ENCODE measurements at places on chromosomes 12 and 14.

- no peak for DNase-seq
Measured at GRCh38 chr12:46147144-46147543, 121.7 kb downstream of the SLC38A1 start.

GRCh38 chr14:79960288-79960687 is 251.0 kb downstream of the DIO2 start:
- DNase-seq = no peak

GRCh38 chr14:86084097-86084496 is 554.2 kb downstream of the FLRT2 start:
- no peak for DNase-seq

DNA sequence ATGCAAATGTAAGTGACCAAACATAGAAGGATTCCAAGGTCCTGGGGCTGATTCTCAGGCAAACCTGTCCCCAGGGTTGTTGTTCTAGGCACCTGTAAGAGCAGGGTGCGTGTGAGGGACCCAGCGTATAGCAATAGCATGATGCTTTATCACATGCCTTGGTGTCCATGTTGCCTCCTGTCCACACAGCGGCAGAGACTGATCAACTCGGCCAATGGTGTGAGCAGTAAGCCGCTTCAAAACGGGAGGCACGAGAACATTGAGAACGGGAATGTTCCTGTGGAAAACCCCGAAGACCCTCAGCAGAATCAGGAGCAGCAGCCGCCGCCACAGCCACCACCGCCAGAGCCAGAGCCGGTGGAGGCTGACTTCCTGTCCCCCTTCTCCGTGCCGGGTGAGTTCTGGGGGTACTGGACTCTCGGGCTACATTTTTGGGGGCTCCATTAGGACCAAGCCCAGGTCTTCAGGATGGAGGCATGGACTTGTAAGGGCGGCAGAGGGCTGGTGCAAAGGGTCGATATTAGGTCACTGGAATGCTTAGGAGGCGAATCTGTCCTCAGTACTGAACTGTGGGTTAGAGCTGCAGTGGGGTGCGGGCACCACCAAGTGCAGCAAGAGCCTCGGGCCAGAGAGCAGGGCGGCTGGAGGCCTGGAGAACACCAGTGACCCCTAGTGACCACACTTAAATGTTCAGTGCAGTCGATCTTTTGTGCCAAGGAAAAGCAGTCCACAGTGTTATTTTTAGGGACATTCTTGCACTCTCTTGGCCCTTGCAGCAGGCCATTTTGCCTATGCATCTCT is 57.2 kb upstream of the RIN3 start:
- no peak for DNase-seq

- DNase-seq = no peak
Measured at GRCh38 chr14:77663293-77663692, 44.5 kb downstream of the ALKBH1 start.

- DNase-seq = peak; percentile 34
Measured at GRCh38 chr14:100486025-100486828, 101.0 kb downstream of the BEGAIN start.

DNA sequence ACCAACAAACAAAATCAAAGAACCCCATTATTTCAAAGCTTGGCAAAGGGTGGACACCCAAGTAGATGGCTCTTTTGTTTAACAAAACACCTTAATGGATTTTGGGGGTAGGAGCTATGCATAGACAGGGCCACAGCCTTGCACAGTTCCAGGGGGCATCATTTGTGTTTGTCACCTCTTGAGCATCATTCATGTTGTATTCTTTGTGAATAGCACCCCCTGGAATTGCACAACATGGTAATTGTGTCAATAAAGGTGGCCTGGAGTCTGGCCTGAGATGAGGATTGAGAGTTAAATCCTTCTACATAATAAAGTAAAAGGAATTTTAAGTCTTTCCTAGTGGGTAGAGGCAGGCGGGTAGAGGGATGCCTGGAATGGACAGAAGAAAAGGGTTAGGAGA is 3.3 kb upstream of the FRS2 start:
- DNase-seq = no peak

DNA sequence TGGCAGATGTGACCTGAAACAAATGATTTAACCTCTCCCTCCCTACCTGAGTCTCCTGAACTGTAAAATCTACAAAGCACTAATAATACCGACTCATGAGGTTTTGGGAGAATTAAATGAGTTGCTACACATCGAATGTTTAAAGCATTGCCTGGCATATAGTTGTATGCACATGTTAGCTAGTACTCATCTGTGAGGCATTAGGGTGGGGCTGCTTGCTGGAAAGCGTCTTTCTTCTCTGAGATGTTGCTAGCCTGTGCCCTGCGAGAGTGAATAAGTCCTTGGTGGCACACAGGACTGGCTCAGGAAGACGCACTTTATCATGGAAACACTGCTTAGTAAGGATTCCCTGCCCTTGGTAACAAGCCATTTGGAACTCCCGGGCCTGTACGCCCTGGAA is 6.1 kb downstream of the RAPGEF3 start:
- DNase-seq = no peak

- no peak for DNase-seq
Measured at GRCh38 chr12:44555454-44555853, 320.7 kb downstream of the NELL2 start.

DNA sequence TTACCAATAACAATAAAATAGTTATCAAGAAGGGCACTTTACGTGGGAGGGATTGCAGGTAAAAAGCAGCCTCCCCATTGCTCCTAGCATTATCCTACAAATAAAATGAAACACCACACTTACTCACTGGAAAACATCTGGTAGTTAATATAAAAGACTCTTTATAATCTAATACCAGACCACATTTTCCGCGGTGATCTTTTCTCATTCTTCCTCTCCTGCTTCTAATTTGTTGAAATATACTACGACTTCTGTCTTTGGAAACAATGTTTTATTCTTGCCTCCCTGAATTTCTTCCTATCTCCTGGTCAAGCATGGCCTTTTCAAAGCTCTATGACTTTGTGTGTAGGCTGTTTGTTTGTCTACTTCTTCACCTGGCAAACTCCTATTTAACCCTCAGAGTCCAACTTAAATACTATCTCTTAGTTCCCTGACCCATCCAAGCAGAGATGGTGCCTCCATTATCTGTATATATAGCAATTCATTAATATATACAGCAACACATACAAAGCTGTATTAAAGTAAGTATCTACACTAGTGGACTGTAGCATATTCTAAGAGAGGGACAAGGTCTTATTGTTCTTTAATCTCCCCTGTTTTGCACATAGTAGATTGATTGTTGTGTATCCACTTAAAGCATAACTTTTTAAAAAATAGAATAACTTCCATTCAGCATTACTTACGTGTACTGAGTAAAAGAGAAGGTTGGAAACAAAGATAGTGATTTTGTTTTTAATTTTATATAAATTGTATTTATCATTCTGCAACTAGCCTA is 228.3 kb downstream of the CEP128 start:
- no peak for DNase-seq

DNA sequence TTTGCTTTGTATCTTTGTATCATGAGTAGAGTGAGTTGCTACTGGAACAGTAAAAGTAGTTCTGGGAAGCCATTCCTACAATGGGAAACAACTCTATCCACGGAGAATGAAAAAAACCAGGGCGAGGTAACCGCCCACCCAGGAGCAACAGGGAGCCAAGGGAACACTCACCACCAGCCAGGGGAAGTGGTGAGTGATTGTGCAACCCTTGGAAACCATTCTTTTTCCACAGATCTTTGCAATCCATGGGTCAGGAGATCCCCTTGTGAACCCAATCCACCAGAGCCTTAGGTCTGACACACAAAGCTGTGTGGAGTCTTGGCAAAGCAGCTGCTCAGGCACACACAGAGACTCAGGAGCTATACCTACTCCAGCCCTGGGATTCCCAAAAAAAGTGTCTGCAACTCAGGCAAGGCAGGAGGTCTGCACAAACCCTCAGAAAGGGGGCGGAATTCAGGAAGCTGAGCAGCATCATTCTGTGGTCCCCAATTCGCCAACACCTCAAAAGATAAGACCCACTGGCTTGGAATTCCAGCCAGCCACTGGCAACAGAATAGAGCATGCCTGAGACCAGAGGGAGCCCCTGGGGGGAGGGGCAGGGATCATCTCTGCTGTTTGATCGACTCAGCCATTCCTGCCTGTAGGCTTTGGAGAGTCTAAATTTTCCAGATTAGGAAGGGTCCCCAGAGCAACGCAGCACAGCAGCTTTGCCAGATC is 52.1 kb upstream of the PPFIA2 start:
- DNase-seq = peak; percentile 36

GRCh38 chr14:65297744-65298143 is 114.8 kb upstream of the FUT8 start:
- DNase-seq = no peak

- peak; percentile 54 for DNase-seq
Measured at GRCh38 chr12:88237954-88238353, 95.8 kb downstream of the TMTC3 start.

GRCh38 chr12:123064366-123064765 is 83.9 kb downstream of the ARL6IP4 start:
- DNase-seq = no peak

DNA sequence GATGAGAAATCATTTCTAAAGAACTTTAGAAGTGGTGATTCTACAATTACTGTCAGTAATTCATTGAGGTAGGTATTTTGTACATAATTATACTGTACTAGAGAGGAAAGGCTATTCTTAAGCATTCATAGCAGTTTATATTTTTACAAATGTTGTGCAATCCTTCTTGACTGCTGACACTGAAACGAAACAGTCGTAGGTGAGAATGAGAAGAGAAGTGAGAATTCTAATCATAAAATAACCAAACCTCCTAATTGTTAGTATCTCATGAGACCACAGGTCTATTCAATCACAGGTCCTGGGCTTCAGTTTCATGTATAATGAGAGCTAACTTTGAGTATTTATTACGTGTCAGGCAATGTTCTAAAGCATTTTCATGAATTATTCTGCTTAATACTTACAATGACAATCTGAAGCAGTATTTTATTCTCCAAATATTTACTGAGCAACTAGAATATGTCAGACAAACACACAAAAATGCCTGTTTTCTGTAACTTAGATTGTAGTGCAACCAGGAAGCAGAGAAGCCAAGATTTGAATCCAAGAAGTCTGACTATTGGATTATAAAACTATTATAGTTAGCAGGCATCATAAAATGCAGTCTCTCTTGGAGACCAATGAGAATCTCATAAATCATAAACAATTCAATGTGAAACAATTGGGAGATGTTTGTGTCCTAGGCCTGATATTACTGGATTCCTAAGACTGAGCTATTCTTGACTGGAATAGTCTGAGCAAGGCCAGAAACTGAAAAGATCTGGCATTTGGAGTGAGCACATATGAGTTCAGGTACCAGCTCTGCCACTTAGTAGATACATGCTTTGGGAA is 24.3 kb downstream of the RERG start:
- DNase-seq = no peak

GRCh38 chr12:89389755-89390661 is 37.7 kb upstream of the DUSP6 start:
- no peak for DNase-seq

DNA sequence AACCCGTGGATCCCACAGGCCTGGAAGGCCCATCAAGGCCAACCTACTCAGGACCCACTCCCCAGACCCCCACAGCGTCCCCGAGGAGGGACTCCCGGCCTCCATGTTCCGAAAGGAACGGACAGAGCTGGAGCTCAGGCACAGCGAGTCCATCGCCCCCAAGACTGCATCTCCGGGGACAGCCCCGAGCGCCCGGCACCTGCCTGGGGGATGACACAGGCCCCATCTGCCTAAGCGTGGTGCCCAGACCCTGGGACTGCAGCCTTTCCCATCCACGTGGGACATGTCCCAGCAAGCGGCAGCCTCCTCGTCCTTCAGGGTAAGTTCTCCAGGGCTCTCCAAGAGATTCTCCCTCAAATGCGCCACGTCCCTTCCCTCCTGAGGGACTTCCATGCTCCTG is 12.1 kb upstream of the DIO3 start:
- DNase-seq = no peak

GRCh38 chr12:124620606-124621295 is 53.3 kb upstream of the NCOR2 start:
- DNase-seq = peak; percentile 35

- no peak for DNase-seq
Measured at GRCh38 chr14:101109981-101110728, 206.6 kb upstream of the RTL1 start.

DNA sequence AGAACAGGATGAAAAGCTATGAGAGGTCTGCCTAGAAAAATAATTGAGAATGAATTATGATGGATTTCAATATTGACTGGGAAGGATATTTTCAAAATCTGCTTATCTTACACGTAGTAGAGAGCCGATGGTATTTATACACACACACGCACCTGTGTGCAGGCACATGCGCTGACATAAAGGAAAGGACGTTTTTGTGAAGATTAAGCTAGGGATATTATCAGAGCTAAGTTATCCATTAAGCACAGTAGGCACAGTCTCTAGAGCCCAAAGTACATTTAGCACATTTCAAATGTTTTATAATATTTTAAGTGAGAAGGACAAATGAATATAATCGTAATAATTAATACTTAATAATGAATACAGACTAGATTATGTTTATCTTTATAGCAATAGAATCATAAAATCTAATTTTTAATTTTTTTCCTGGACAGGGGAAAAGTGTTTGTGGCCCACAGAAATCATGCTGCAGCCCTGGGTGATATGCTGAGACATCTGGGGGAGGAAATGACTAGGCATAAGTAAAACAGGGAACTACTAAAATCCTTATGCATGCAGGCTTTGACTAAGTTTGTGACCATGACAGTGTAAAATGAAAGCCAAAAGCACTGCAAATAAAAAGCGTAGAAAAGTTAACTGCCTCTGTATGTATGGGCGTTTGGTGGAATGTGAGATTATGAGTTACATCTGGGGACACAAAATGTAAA is 146.1 kb downstream of the KITLG start:
- no peak for DNase-seq

- DNase-seq = no peak
Measured at GRCh38 chr12:130945786-130946492, 7.8 kb upstream of the ADGRD1 start.

DNA sequence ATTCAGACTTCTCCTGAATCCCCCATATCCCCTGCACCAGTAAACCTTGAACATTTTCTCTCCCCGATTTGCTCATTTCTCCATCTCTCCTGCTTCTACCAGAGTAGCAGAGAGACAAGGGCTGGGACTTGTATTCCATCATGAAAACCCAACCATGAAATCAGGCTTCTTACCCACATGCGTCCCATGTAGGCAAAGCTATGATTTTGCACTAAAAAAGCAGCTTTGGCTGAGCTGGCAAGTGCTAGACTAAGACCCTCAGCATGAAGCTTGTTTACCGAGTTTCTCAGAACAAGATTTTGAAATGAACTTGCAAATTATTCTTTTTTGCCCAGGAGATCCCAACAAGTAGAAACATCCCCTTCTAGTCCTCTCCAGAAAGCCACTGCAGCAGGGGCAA is 80.3 kb upstream of the RFLNA start:
- no peak for DNase-seq

DNA sequence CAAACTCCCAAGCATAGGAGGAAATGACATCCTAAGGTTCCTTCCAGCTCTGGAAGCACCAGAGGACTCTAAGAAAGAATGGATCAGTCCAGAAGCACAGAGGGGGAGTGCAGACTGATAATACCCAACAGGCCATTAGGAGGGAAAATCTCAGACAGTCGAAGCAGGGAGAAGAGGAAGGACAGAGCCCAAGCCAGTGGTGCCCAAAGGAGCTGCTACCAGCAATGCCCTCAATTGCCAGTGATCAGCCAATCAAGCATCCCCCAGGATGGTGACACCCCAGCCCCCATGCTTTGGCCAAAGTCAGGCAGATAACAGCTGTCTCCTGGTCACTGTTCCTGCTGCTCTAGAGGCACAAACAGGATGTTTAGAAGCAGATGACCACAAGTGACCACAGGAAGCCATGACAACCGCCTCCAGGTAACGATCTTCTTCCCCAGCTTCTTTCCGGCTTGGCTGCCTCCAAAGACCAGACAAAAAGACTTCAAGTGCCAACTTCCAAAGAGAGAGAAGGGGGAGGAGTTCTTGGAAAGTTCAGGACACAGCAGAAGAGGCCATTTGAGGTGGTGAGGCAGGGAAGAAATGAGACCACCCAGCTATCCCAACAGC is 16.2 kb downstream of the PXN start:
- DNase-seq = no peak

Measured in skeletal muscle cell (primary cell).